IMR-90 (cell line): ENCODE measurements at places on chromosomes 4 and X. TPM values are rescaled to one million over a fixed set of nuclear protein-coding genes. Genes with fewer than 3 reads are reported as not detected.

Gene MAGEA10
- polyA plus RNA-seq, result not detected in 2 replicates

Gene LDB2
- polyA plus RNA-seq, result 54.7 and 67.9 TPM in 2 replicates

DNA sequence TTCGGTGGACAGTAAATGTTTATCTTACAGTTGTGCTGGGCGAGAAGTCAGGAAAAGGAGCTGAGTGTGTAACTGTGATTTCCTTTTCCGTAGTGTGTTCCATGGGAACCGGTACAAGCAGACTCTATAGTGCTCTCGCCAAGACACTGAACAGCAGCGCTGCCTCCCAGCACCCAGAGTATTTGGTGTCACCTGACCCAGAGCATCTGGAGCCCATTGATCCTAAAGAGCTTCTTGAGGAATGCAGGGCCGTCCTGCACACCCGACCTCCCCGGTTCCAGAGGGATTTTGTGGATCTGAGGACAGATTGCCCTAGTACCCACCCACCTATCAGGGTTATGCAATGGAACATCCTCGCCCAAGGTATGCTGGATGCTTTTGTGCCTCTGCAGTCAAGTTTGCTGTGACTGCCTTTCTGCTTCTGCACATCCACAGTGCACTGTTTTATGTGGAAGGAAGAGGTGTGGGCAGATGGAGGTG is 27.4 kb downstream of the NOCT start:
- H3K4me1 ChIP-seq, result peaks cover 7% of the 10 kb centered on the region; the same call in 1 of the 2 replicates
- H3K27me3 ChIP-seq, result no peaks in the 10 kb centered on the region
- no peak overlapping the region for H3K27ac ChIP-seq
- H3K36me3 ChIP-seq, result peaks cover 14% of the 10 kb centered on the region

DNA sequence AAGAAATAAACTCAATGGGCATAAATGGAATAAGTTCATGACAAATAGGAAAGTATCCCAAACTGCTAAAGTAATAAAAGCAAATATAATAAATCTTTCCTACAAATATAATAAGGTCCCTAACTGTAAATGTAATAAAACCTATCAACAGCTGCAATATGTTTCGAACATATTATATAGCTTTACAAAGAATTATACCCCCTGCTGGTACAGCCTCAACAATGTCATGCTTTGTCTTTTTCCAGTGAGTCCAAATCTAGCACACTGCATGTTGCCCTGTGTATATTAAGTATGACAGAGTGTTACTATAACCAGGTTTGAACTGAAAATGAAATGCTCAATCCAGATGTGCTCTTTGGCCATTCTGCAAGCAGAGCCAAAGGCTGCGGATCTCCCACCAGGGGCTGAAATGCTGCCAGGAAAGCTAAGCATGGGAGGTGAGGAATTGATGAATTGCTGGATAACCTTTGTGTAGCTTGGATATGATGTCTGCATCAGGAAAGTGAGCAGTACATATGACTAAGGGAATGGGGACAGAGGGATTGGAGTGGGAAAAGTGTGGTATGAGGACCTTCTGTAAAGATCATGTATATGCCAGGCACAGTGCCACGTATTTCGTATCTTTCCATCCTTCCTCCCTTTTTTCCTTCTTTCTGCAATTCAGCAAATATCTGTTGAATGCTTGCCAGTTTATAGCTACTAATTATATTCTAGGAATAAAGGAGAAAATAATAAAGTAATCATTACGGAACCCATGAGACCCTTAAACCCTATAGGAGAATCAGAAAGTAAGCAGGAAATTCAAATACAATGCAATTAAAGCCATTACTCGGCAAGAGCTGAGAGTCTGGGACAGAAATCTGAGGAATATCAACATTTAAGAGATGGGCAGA is 954.6 kb upstream of the LCORL start:
- no peaks in the 10 kb centered on the region for H3K27me3 ChIP-seq
- H3K4me1 ChIP-seq, result no peaks in the 10 kb centered on the region
- no peak overlapping the region for H3K4me3 ChIP-seq
- H3K27ac ChIP-seq, result no peak overlapping the region
- DNase-seq, result no peak

DNA sequence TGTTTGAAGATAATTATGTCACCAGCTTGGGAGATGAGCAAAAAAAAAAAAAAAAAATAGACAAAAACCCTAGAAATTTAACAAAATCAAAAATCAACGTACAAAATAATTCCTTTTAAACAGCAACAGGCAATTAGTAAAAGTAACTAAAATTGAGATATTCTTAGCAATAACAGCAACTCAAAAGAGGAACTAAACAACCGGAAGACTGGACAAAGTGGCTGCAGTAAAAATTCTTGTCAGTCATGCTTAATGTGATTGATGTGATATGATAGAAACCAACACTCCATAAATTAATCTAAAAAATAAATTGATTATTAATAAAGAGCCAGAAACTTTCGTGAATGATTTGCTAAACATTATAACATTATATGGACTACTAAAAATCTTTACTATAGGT is 1534.6 kb upstream of the AGA start:
- H3K4me3 ChIP-seq, result no peak overlapping the region
- no peaks in the 10 kb centered on the region for H3K27me3 ChIP-seq
- no peaks in the 10 kb centered on the region for H3K4me1 ChIP-seq
- no peak overlapping the region for H3K27ac ChIP-seq
- no peaks in the 10 kb centered on the region for H3K36me3 ChIP-seq
- no peak for DNase-seq

Gene EMCN
- polyA plus RNA-seq, result not detected in 2 replicates

Gene AVPR2
- not detected in 2 replicates for polyA plus RNA-seq

DNA sequence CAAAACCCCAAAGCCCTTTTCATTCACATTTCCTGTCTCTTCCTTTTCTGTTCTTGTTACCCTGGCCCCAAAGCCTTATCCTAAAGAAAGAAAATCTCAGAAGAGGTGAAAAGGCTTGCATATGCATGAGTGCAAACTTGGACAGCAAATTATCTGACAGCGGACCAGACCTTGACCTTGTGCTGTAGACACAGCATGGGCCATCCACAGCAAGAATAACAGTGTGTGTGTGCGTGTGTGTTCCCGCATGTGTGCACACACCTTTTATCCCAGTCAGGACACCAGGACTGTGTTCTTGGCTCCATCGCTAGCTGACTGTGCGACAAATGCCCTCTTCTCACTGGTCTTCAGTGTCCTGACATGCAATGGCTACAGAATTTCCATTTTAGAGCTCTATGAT is 35.3 kb downstream of the ZBTB49 start:
- H3K4me3 ChIP-seq, result no peak overlapping the region
- no peak overlapping the region for H3K27ac ChIP-seq
- peaks cover 20% of the 10 kb centered on the region for H3K36me3 ChIP-seq
- peaks cover 5% of the 10 kb centered on the region; the same call in 1 of the 2 replicates for H3K4me1 ChIP-seq

- H3K36me3 ChIP-seq, result no peaks in the 10 kb centered on the region
- H3K27me3 ChIP-seq, result peaks cover 1% of the 10 kb centered on the region; the same call in 1 of the 2 replicates
- H3K4me3 ChIP-seq, result no peak overlapping the region
- no peaks in the 10 kb centered on the region for H3K4me1 ChIP-seq
- no peak for DNase-seq
Measured at GRCh38 chr4:158597879-158598596, 73.6 kb downstream of the C4orf46 start.

GRCh38 chr4:169984173-169984572 is 42.0 kb downstream of the MFAP3L start:
- no peak for DNase-seq
- no peak overlapping the region for H3K4me3 ChIP-seq
- H3K36me3 ChIP-seq, result no peaks in the 10 kb centered on the region
- H3K27ac ChIP-seq, result no peak overlapping the region
- no peaks in the 10 kb centered on the region for H3K4me1 ChIP-seq

GRCh38 chr4:61514991-61515390 is 314.9 kb downstream of the ADGRL3 start:
- no peaks in the 10 kb centered on the region for H3K4me1 ChIP-seq
- no peak overlapping the region for H3K27ac ChIP-seq
- no peaks in the 10 kb centered on the region for H3K36me3 ChIP-seq

Gene TCEAL7
- polyA plus RNA-seq, result 12.1 and 15.4 TPM in 2 replicates

Gene GPR78
- polyA plus RNA-seq, result 0.07 and 0.10 TPM in 2 replicates

DNA sequence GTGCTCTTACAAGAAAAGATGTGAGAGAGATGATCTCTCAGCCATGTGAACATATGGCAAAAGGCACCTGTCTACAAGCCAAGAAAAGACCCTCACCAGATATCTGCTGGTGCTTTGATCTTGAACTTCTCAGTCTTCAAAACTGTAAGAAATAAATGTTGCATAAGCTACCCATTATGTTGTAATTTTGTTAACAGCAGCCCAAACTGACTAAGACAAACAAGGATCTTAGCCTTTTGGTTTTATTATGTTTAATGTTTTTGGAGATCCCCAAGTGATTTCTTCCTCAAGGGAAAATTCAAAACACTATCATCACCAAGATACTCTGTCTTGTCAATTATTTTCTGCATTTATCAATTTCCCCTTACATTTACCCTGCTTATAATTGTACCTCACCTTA is 21.8 kb upstream of the CCNI start:
- no peak overlapping the region for H3K4me3 ChIP-seq
- no peaks in the 10 kb centered on the region for H3K27me3 ChIP-seq
- H3K4me1 ChIP-seq, result no peaks in the 10 kb centered on the region
- DNase-seq, result no peak
- no peaks in the 10 kb centered on the region for H3K36me3 ChIP-seq
- no peak overlapping the region for H3K27ac ChIP-seq
